ENCODE measurements at places on chromosomes 3 and 15.

- DNase-seq: no peak
Observed at GRCh38 chr15:93495799-93496637, 407.0 kb upstream of the RGMA start.

DNA sequence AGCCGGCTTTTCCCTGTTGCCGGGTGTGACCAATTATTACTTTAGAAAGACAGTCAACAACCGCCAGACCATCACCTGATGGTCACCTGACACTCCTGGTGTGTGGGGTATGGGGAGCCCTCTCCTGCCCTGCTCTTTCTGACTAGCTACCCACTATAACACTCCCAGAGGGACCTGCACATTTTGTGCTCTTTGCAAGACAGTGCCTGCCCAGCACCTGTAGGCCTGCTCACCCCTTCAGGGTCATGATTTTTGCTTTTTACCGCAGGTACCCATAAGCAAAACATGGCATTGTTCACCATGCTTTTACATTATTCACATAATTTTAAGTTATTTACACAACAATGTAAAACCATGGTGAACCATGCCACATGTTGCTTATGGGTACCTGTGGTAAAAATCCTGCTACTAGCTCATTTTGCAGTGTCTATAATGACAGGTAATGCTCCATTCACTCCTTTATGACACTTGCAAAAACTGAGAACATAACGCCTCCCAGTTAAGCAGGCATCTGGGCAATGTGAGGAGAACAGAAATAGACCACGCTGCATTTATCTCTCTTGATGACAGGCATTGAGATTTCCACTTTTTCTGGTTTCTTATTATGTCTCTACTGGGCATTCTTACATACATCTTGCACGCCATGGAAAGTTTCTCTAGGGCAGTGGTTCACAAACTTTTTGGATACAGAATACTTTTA is 9.9 kb downstream of the CCRL2 start:
- no peak for DNase-seq

- peak; percentile 92 for DNase-seq
Observed at GRCh38 chr15:60390871-60391501, 6.8 kb downstream of the ANXA2 start.

- no peak for DNase-seq
Observed at GRCh38 chr3:8856071-8856470, 86.7 kb upstream of the OXTR start.

DNA sequence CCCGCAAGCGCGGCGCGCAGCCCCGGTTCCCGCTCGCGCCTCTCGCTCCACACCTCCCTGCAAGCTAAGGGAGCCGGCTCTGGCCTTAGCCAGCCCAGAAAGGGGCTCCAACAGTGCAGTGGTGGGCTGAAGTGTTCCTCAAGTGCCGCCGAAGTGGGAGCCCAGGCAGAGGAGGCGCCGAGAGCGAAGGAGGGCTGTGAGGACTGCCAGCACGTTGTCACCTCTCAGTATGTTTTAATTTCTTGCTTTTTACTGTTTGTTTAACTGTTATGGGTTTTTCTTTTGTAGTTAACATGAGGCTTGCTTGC is 1525.7 kb downstream of the SI start:
- DNase-seq: no peak

- no peak for DNase-seq
Observed at GRCh38 chr15:101070024-101070423, 150.9 kb downstream of the LRRK1 start.

- DNase-seq: no peak
Observed at GRCh38 chr15:65389226-65389625, 11.4 kb upstream of the IGDCC3 start.

DNA sequence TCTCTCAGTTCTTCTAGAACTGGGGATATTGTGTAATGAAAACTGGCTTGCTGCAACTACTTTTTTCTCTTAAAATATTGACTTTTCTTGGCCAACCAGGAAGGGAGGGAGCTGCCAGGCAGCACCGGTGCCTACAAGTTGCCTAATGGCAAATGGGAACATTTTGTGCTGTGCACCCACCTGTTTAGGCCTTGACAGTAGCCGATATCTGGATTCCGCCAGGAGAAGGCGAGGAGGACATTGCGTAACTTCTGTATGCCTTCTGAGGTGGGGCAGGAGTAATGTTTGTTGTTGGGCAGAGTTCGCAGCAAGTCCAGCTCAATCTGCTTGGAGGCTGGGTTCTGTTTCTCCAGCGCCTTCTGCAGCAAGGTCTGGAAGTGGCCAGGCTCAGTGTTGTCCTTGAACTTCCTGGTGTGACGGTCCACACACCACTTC is 64.9 kb downstream of the TBC1D2B start:
- no peak for DNase-seq

DNA sequence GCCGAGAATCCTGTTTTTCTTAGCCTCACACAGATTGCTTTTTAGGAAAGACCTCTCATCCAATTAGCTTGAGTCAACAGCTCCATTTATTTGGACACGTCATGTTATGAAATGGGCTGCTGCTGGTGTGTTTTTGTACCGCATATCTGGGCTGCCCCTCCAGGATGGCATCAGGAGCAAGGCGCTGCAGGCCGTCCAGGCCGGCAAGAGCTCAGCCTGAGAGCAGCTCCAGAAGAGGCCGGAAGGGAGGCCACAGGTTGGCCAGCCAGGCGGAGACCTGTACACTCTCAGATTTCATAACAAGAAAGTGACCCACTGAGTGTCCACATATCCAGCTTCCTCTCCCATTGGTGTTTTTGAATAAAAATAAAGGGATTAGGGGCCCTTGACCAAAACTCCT is 28.3 kb downstream of the FOXL2NB start:
- DNase-seq: no peak

DNA sequence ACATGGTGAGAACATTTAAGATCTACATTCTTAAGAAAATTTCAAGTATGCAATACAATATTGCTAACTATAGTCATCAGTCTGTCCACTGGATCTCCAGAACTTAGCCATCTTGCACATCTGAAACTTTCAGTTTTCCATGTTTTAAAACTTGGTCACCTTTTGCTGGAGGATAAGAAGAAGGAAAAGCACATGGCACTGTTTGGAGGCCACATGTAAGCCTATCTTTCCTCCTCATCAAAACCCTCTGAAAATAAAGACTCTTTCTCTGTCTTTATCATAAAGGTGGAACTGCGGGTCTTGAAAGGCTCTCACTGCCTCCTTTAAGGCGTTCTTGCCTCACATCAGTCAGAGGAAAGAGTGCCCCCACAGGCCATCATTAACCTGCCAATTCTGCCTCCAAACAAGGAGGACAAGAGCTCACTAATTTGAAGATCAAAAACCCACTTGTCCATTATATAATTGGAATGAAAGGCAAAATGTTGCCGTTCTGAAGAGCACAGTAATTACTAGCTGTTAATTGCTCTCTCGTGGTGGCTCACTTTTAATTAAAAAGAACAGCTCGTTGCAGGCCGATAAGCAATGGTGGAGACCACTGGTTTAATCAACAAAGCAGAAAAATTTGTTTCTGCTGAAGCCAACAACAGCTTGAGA is 157.8 kb downstream of the MECOM start:
- DNase-seq: no peak

- DNase-seq: no peak
Observed at GRCh38 chr15:76954744-76955143, 23.2 kb downstream of the RCN2 start.

GRCh38 chr3:19093084-19093483 is 55.2 kb upstream of the KCNH8 start:
- DNase-seq: no peak

DNA sequence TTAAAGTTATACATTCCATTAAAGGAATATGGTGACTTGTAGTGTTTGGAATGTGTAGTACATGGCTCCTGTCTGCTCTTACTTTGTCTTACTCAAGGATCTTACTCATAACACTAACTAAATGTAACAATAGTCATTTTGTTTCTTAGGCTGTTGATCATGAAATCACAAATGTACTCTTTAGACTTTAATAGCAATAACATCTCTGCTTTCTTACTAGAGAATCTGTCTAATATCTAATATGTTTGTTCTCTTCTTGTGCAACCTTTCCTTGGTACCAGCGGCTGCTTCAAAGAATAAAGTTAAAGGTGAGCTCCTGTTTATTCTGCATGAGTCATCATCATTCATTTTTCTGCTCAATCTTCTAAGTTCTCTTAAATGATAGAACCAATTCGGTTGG is 767.5 kb downstream of the CADM2 start:
- peak; percentile 27 for DNase-seq

DNA sequence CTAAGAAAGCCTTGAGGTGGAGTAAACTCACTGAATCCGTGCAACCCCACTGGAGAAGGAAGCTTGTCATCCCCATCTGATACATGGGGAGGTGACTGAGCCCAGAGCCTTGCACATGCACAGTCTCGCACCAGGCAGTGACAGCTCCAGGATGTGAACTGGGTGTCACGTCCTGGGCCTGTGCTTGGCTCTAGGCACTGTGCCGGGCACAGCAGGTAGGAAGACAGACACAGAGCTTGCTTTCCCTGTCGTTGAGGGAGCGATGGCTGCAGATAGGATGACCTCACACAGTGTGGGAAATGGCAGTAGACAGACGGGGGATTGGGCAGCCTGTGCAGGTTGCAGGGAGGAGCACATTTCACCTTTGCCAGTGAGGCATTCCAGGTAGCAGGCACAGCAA is 12.2 kb upstream of the ATP2B2 start:
- no peak for DNase-seq

GRCh38 chr3:69324362-69325025 is 61.4 kb downstream of the FRMD4B start:
- no peak for DNase-seq

GRCh38 chr3:5806192-5806591 is 618.7 kb downstream of the EDEM1 start:
- no peak for DNase-seq

DNA sequence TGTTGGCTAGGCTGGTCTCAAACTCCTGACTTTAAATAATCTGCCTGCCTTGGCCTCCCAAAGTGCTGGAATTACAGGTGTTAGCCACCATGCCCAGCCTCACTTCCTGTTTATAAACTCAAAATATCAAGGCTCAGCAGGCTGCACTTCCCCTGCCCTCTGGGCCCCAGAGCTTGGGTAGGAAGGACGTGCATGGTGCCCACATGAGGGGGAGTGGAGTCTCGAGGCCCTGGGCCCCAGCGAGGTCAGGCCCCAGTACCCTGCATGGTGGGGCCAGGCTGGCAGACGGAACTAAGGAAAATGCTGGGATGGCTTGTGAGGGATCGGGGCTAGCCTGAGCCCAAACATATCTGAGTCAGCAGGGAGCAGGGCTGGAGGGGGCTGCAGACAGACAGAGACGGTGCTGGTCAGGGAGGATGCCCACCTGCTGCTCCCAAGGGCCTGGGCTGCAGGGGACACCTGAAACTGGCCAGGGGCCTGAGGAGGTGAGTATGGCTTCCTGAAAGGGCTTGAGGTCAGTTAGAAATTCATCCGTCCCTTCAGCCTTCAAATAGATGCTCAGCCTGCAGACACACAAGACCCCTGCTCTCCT is 5.1 kb downstream of the SPTBN5 start:
- DNase-seq: no peak

DNA sequence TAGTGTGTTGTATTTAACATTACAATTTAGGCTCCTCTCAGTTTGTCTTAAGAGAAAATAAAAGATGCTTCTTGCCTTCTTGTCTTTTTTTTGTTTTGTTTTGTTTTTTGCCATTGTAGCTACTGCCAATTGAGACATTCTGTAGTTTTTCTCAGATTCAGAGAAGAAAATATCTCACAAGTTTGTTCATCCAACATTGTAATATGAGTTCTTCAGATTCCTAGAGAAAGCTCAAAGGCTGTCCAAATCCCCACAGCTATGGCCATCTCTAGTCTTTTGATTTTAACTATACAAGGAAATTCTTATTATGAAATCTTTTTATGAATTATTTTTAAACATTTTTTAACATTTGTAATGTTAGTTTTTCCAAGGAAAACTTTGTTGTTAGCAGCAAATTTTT is 264.7 kb downstream of the RBMS3 start:
- no peak for DNase-seq

DNA sequence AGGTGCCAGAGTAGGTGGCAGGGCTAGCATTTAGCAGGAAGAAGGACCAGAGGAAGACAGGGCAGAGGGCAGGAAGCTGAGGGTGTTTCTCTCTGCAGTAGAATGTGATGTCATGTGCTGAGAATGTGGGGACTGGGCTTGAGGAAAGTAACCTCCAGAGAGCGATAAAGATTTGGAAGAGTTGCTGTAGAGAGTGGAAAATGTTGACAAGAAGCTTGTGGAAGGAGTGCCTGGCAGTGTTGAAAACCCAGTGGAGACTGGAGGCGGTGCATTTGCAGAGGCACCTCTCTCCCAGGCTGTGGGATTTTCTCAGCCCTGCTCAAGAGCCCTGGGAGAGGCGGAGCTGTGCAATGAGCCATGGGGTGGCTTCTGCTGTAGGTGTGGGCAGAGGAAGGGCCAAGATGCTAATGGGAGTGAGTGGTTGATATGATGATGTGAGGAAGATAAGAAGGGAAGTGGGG is 54.8 kb downstream of the MESD start:
- peak; percentile 68 for DNase-seq

DNA sequence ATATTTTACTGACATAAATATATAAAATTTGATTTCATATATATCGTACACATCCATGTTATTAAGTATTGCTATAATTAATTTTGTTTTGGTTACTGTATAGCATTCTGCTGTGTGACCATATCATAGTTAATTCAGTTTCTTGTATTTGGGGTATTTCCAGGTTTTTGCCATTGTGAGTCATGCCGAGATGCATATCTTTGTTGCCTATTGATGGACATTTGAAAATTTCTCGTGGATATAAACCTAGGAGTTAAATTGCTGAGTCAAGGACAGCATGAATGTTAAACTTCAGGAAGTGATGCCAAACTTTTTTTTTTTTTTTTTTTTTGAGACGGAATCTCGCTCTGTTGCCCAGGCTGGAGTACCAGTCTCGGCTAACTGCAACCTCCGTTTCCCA is 33.7 kb upstream of the GPR171 start:
- DNase-seq: peak; percentile 24

DNA sequence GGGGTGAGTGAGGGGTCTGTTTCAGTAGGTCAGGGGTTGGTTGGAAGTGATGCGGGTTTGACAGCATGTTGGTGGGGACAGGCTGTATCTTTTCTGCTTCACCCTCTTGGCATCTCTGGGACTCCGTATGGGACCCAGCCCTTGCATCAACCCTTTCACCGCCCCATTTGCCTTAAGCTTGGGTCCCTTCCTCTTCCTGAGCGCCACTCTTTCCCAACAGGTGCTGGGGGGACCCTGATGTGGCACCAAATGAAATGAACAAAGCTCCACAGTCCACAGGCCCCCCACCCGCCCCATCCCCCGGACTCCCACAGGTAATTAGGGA is 1.1 kb downstream of the EIF4G1 start:
- no peak for DNase-seq

- DNase-seq: no peak
Observed at GRCh38 chr3:141126661-141127343, 75.7 kb downstream of the SPSB4 start.

GRCh38 chr3:168493412-168494205 is 397.9 kb upstream of the GOLIM4 start:
- DNase-seq: no peak

GRCh38 chr15:85551221-85551832 is 170.9 kb downstream of the AKAP13 start:
- no peak for DNase-seq

DNA sequence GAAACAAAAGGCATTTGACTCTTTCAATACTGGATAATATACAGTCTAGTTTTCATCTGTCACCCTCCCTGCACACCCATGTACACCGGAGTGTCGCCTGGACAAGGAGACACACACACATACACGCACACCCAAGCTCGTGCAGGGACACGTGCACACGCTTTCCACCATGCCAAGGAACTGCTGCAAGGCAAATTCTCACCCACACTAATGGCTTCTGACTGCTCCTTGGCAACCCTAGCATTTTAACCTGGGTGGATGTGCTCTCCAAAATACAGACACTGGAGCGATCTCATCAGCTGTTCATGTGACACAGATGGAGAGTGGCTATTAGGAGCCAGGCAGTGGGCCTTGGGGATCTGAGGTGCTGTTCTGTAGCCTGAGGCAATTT is 61.6 kb downstream of the MEIS2 start:
- no peak for DNase-seq

All from fibroblast of skin of back (primary cell).